ENCODE measurements at places on chromosomes 7 and 10. TPM values are rescaled to one million over a fixed set of nuclear protein-coding genes. Genes with fewer than 3 reads are reported as not detected.

GRCh38 chr10:72367301-72367960, 12.7 kb upstream of the DNAJB12 start:
- no peak for DNase-seq

Gene FAM25A
- total RNA-seq = not detected

DNA sequence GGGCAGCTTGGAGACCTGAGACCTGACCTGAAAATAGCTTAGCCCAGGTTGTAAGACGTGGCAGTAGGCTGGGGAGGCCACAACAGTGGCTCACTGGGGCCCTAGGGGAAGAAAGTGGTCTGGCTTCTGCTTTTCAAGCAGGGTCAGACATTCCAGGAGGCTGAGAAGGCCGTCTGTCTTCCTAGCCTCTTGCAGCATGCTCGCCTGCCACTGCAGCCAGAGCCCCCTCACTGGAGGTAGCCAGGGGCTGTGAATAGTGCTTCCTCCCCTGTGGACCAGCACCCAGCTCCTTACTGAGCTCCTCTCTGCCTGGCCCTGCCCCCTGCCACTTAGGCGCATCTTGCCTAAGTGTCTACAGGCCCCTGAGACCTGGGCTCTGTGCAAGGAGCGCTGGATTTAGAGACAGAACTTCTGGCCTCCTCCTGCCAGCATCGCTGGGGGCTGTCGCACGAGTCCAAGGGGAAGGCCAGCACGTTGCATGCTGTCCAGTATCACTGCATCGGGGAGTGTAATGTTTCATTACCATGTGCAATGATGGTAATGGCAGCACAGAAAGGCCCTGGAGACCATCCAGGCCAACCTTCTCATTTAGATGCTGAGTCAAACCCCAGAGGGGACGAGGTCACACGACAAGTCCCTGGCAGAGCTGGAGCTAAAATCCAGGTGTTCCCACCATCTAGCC, 12.7 kb downstream of the ZMIZ1 start:
- DNase-seq = no peak

GRCh38 chr7:2894118-2894940, 50.2 kb upstream of the GNA12 start:
- DNase-seq = peak; percentile 41
